ENCODE measurements at places on chromosomes 2 and 18.

DNA sequence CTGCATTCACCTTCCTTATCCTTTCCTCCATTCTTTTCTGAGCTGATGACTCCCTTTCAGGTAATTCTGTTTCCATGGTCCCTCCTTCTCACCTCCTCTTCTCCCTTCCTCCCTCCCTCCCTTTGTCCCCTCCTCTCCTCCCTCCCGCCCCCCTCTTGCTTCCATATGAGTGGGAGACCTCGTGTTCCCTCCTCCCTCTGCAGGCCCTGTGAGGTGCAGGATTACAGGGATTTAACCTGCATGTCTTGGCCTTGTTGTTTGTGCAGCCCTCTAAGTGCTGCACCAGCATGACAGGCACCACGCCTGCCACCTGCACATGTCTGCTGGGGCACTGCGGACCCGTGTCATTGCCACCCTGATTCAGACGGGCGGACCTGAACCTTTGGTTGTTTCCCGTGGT, 103.1 kb downstream of the SNTG2 start:
- no peak for DNase-seq

- no peak for DNase-seq
These were observed 198.7 kb upstream of the SALL3 start for GRCh38 chr18:78780719-78781600.

GRCh38 chr2:124933883-124934282, 908.8 kb downstream of the CNTNAP5 start:
- no peak for DNase-seq

DNA sequence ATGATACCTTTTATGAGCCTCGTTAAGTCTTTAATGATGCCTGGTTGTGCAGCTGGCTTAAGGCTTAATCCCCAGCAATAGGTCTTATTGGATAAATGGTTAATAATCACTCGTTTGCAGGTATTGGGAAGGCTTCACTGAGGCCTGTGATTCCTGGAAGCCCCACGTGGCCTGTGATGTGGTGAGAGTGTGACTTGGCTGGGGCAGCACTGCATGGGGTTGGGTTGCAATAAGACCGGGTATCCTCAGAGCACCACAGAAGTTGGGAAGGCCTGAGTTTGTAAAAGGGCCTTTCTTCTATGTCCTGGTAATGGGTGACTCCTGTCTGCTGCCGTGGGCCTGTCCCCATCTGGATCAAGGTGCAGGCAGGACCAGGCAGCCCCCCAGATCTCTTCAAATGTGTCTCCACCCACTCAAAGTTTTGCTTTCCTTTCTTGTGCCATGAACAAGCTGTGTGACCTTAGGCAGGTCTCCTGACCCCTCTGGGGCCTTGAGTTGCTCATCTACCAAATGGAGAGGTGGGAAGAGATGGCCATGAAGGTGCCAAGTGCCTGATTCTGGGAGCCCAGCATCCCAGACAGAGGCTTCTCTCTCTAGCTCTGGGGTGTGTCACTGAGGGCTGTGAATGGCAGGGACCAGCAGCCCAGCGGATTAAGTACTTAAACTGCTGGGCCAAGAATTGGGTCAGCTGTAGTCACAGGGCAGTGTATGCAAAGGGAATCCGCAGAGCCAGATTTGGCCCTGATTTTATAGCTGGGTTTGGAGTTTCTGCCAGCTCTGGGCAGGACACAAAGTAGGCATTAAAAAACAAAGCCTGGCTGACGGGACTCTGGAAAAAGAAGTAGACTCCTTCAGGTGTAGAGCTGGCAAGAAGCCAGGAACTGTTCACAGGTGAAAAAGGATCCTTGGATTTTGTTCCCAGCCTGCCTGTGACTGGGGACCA, 24.4 kb downstream of the LBH start:
- DNase-seq, result no peak

GRCh38 chr2:217585362-217585761, 417.4 kb downstream of the TNS1 start:
- no peak for DNase-seq

Measured in right atrium auricular region (tissue), 2 donors.